Stimulated activated CD4-positive, alpha-beta T cell treated with anti-CD3 and anti-CD28 coated beads, Interleukin-12 subunit alpha, Interleukin-12 subunit beta, amount 100 ng/mL, for 4 hours (primary cell): ENCODE measurements at places on chromosomes 12 and 14.
A peak's percentile ranks its signal among the peaks of the same experiment; 100 is the strongest.

DNA sequence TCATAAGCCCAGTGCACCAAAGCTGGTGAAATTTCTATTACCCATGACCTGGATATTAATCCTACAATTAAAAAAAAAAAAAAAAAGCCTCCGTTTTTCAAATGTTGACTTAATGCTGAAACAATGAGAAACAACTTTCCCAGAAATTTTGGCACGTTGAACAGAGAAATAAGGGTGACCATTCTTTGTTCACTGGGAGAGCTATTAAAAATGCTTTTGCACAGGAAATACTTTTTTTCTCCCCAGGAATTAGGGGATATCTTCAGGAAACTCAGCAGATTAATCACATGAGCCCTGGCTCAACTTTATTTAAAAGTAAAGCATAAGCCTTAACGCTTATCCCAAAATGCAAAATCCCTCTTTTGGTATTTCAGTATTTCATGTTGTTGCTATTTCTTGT is 54.8 kb upstream of the FLRT2 start:
- DNase-seq: no peak

- no peak for DNase-seq
Measured at GRCh38 chr12:131133994-131134393, 180.3 kb downstream of the ADGRD1 start.

- no peak for DNase-seq
Measured at GRCh38 chr14:51959928-51960327, 29.4 kb upstream of the RTRAF start.

GRCh38 chr12:98698603-98699463 is 53.7 kb downstream of the APAF1 start:
- peak; percentile 34 for DNase-seq
